ENCODE measurements at places on chromosomes 12 and 14.

GRCh38 chr12:76518699-76519098 is 40.9 kb downstream of the OSBPL8 start:
- DNase-seq = no peak

DNA sequence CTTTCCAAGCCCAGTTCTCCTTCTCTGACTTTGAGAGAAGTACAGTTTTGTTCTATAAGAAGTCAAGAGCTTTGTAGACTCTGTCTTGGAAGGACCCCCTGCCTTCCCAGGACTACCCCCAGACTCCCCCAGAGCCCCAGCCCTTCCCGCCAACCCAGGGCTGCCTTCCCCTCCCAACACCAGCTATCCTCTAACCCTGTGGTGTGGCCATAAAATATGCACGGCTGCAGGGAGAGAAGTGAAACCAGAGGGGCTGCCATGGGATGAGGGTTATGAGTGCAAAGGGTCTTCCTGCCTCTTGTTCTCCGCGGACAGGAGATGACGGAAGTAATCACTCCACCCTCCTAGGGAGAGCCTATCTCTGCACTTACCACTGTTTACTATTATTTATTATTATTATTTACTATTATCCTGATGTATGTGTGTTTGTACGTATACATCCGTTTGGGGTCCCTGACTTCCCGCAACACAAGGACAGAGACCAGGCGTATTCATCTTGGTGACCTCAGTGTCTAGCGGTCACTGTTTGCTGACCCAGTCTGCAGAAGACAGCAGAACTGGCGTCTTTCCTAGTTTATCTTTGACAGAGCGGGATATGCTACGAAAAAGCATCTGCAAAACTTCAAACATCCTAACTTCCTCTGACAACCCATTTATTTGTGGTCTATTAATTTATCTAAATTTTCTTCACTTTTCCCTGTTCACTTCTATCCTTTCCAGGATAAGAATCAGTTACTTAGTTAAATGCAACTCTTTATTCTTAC is 3.5 kb upstream of the SCNN1A start:
- no peak for DNase-seq

DNA sequence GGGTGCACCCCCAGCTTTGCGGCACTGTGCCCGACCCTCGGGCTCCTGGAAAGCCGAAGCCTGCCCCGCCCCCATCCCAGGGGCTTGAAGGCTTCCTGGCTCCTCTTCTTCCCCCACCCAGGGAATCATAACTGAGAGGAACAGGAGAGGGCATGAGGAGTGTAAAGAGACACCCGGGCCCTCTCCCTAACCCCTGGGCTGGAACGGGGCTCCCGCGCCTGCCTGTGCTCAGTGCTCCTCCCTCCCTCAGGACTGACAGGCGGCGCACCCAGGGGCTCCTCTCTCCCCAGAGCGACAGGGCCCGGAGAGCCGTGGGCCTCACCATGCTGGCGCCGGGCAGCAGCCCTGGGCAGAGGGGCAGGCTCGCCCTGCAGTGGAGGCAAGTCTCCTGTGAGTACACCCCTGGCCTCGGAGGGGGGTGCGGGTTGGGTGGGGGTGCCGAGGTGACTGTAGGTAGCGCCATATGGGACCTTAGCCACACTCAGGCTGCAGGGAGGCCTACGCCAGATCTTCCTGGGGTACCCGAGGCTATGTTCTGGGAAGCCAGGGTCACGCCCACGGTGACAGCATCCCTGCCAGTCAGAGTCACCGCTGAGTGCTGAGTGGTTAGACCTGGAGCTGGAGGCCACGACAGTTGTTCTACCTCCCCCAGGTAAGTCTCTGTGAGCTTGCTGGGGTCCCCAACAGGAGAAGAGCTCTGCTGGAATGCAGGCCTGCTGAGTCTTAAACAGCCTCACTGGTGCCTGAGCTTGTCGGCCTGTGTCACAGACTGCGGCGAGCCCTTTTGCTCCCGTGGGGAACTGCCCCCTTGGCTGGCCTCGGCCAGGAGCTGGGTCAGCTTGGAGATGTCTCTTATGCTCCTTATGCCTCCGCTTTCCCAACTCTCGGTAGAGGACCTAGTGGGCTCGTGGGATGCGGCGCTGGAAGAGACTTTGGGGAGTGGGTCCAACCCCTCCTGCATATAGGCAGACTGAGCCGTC is 7.8 kb downstream of the LRTM2 start:
- DNase-seq = no peak

- no peak for DNase-seq
Measured at GRCh38 chr12:126451809-126452208, 1386.6 kb downstream of the AACS start.

- no peak for DNase-seq
Measured at GRCh38 chr14:31510222-31510621, 22.4 kb upstream of the GPR33 start.

- DNase-seq = no peak
Measured at GRCh38 chr14:102505000-102505619, 4.5 kb downstream of the ANKRD9 start.

DNA sequence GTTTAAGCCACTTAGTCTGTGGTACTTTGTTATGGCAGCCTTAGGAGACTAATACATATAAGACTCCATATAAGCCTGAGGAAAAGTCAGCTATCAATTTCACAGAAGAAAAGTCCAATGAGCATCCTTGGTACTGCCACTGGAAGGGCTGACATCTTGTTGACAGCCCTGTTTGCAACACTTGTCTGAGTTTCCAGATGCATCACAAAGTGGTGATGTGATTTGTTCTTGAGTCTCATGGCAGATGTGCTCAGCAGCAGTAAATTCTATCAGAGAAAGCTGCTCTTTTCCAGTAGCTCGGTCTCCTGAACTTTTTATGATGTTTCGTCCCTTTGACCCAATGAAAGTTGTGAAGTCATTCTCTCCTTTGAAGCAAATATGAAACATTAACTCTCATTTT is 54.3 kb downstream of the STON2 start:
- no peak for DNase-seq

GRCh38 chr12:88544991-88545980 is 35.0 kb downstream of the KITLG start:
- no peak for DNase-seq

DNA sequence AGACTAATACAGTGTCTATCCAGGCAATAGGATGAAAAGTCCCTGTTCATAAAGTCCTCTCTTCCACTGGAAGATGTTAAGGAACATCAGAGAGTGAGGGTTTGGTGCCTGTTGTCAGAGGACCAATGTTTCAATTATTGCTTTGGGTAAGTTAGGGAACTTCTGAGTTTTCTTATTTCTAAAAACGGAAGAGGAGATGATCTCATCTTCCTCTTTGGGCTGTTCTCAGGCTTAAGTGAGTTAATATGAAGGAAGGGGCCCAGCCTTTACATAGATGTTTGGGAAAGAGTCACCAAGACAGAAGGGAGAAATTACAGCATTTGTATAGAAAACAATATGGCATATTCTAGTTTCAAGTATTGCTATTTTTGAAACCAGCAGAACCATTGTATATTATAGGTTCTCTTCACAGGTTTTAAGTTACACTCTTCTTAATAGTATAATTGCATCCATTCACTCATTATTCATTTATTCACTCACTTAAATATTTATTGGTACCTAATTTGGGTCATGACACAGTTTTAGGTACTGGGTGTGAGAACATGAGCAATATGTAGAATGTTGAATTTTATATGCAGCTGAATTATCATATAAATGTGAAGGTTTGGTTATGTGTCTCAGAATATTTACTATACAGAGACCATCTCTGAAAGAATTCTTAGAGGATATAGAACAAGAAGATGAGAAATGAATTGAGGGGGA is 68.5 kb upstream of the LRIG3 start:
- DNase-seq = no peak
